ENCODE measurements at places on chromosomes 3 and 15.

DNA sequence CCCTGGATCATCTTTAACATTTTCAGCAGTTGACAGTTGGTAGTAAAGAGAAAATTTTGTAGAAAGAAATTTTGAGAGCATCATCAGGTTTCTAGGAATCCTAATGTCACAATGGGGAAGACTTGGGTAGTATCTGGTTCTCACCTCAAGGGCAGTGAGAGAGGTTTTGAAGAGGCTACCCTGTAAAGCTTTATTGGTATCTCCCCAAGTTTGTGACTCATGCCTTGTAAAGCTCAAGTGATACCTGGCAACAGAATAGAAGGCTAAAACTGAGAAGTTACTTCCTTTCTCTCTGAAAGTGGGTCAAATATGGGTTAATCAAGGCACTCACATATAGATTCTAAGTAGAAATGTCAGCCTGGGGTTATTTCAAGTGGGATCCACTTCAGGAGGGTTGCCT lies 196.4 kb downstream of the SUCNR1 start:
- no peak for DNase-seq

DNA sequence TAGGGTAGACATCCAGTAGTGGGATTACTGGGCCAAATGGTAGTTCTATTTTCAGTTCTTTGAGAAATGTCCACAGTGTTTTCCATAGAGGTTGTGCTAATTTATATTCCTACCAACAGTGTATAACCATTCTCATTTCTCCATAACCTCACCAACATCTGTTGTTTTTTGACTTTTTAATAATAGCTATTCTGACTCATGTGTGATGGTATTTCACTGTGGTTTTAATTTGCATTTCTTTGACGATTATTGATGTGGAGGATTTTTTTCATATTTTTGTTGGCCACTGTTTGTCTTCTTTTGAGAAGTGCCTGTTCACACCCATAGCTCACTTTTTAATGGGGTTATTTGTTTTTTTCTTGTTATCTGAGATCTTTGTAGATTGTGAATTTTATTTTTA lies 125.2 kb downstream of the CFAP20DC start:
- DNase-seq = no peak

GRCh38 chr3:40307176-40307575 lies 2.3 kb upstream of the EIF1B start:
- DNase-seq = no peak

DNA sequence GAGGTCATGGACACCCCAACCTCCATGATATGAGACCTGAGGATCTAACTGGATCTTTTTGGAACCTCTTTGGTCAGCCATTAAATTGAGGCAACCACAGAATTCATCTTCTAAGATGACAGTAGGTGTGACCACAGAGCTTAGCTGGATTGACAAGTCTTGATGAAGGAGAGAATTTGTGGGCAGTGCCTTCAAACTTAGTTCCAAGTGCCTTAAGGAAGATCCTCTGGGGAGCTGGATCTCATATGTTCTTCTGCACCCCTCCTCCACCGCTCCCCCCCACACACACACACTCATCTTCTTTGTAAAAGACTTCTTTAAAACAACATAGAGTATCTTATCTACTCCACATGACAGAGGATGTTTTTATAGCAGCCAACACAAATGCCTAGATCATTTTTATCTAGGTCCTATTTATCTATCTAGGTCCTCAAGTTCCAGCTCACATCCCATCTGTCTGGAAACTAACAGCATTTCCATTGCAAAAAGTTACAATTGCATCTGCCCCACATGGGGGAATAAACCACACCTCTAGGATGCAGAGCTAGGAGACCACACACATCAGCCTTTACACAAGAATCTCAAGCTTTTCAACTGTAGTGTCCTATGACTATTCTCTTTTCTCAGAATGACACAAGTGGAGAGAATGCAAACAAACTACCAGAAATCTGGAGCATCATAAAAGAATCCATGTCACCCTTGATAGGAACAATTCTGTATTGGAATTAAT lies 37.4 kb downstream of the WWTR1 start:
- DNase-seq = no peak

DNA sequence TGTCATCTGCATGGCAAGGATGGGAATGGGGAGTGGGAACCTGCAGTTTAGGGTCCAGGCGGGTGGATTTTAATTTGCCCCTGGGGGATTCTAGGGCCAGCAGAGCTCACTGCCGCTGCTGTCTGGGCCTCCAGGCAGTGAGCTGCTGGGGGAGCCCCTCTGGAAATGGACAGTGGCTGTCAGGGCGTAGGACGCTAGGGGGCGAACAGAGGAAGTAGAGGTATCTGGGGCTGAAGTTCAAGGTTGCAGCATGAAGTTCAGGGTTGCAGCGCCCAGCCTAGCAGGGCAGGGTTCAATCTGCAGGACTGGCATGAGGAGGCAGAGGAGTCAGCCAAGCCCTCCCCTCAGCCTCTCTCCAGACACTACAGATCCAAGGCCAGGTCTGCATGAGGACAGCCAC lies 49.5 kb downstream of the APBA2 start:
- no peak for DNase-seq

DNA sequence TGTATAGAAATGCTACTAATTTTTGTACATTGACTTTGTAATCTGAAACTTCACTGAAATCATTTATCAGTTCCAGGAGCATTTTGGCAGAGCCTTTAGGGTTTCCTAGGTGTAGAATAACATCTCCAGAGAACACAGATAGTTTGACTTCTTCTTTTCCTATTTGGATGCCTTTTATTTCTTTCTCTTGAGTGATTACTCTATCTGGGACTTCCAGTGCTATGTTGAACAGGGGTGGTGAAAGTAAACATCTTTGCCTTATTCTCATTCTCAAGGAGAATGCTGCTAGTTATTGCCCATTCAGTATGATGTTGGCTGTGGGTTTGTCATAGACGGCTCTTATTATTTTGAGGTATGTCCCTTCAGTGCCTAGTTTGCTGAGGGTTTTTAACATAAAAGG lies 697.9 kb upstream of the ROBO1 start:
- no peak for DNase-seq

DNA sequence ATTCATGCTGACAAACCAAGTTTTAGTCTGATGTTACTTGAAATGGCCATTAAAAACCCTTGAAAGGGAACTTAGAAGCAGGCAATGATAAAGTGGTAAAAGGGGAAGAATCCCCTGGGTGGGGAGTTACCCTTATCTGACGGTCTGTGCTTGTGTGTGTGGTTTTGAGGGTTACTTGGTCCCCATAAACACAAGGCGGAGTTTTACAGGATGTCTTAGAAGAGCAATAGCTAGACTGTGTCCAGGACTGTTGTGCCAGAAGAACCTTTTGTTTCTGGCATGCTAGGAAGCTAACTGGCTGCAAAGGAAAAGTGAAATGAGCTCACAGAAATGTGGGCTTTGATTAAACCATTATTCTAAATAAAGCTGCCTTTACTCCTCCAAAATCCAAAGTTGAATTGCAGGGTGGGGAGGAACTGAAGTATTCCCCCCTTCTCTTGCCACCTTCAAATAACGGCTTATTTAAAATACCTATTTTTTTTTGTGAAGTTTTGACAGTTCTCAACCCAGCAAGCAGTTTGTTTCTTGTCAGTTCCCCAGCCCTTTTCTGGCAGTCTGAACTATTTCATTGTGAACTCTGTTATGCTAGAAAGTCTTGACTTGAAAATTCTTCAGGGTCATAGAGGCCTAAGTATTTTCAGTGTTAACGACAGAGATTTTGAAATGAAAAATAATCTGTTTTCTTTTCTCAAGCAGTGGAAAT lies 443.5 kb downstream of the OTOL1 start:
- no peak for DNase-seq

- no peak for DNase-seq
Measured at GRCh38 chr3:55480911-55481743, 6.0 kb downstream of the WNT5A start.

GRCh38 chr3:103421460-103421859 lies 986.6 kb downstream of the ZPLD1 start:
- DNase-seq = no peak

- DNase-seq = no peak
Measured at GRCh38 chr3:66406831-66407610, 93.8 kb downstream of the LRIG1 start.

DNA sequence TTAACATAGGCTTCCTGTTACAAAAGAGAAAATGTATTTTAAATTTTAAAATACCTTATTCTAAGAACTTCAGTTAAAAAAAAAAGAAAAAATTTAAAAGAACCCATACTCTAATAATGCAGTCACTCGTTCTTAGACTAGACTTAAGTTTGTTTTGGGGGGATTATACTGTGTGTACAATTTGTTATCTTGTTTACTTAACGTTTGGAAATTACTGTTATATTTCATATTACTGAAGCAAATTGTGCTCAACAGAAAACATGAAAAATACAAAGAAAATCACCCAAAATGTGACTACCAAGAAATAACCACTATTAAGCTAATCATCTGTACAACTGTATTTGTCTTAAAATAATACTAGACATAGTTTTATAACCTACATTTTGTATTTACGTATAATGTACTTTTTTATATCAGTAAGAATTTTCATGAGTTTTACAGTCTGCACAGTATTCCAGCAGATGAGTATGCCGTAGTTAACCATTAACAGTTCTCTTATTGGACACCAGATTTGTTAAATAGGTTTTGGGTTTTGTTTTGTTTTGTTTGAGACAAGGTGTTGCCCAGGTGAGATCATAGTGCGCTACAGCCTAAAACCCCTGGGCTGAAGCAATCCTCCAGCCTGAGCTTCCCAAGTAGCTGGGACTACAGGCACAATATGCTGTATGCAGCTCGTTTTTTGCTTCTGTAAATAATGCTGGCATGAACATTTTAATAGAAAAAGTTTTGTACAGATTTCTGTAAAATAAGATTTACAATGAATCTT lies 88.8 kb upstream of the CHD2 start:
- no peak for DNase-seq

DNA sequence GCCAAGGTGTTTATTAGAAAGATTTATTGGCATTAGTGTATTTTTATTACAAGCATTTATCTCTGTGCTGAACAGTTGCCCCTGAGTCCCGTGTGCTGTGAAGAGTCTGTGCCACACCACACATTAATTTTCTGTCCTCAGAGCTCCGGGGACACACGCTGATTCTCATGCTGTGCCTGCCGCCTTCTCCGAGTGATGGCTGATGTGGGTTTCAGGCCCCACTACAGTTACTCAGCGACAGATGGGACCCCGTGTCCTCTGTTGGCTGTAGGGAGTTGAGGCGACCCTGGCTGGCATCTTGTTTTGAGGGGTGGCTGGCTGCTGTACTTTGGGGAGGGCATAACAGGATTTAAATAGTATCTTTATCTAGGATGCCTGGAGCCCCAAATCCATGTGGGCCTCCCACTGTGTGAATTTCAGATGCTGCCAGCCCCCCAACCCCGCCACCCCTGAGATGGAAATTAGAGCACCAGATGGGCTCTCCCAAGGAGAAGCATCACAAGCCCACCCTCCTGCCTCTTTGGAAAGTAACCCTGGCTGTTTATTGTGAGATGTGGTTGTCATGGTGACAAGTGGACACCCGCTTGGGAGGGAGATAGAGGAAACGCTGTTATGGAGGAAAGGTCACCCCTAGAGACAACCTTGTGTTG lies 185.6 kb downstream of the APBA2 start:
- no peak for DNase-seq

GRCh38 chr3:151795276-151795675 lies 18.6 kb upstream of the AADAC start:
- no peak for DNase-seq

DNA sequence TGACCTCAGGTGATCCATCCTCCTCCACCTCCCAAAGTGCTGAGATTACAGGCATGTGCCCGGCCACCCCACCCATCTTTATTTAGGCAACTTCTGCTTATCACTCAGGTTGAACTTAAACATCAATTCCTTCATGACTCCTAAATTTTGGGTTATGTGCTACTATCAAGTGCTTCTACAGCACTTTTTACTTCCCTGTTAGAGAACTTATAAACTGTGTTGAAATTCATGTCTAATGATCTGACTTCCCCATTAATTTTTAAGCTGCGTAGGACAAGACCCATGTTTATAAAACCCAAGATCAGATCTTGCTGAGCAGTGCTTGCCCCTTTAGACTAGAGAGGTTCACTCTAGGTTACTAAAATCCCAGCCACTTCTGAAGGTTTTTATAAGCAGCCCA lies 266.2 kb upstream of the TPRG1 start:
- DNase-seq = no peak

- no peak for DNase-seq
Measured at GRCh38 chr3:120489421-120489820, 38.6 kb upstream of the FSTL1 start.

All from smooth muscle cell of the brain vasculature (primary cell).